SK-N-SH treated with all-trans-retinoic acid at 6 μM for 48 hours (cell line): ENCODE measurements at places on chromosomes 11 and 22.
A peak's percentile ranks its signal among the peaks of the same experiment; 100 is the strongest.

GRCh38 chr11:15163136-15163535 lies 48.4 kb downstream of the INSC start:
- ATAC-seq, result no peak

DNA sequence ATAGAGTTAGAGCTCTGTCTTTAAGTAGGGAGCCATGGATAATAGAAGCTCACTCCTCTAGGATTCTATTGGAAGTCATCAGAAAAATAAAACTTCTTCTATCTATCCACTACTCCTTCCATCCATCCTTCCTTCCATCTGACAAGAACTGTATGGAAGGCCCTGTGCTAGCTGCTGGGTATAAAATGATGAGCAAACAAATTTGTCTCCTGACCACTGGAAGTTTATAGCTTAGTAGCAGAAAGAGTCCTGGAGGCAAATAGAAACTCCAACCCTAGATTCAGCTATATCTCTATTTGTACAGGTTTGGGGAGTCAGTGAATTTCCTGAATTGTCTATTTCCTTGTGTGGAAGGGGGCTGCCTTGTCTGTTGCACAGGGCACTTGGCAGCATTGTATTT lies 136.6 kb downstream of the ME3 start:
- ATAC-seq, result no peak

DNA sequence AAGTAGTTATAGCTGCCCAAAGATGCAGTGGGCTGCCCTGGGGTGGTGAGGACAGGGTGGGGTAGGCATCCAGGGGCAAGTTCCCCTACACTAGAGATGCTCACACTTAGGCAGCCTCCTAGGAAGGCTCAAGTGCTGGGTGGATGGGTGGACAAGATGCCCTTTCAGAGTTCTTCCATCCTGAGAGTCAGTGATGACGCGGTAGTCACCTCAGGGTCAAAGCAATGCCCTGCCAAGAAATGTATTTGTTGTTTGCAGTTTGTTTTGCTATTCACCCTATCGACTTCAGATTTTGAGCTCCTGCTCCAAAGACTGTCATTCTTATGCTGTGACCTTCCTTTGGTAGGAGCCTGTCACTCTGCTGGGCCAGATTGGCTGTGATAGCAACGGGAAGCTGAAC lies 18.9 kb downstream of the POLA2 start:
- ATAC-seq, result no peak

GRCh38 chr11:67504950-67505581 lies at the start of gene PITPNM1:
PITPNM1 (minus strand) TSS chr11:67505363; CDS start chr11:67504180, 1,183 bp downstream.
- peak; percentile 7 for ATAC-seq

DNA sequence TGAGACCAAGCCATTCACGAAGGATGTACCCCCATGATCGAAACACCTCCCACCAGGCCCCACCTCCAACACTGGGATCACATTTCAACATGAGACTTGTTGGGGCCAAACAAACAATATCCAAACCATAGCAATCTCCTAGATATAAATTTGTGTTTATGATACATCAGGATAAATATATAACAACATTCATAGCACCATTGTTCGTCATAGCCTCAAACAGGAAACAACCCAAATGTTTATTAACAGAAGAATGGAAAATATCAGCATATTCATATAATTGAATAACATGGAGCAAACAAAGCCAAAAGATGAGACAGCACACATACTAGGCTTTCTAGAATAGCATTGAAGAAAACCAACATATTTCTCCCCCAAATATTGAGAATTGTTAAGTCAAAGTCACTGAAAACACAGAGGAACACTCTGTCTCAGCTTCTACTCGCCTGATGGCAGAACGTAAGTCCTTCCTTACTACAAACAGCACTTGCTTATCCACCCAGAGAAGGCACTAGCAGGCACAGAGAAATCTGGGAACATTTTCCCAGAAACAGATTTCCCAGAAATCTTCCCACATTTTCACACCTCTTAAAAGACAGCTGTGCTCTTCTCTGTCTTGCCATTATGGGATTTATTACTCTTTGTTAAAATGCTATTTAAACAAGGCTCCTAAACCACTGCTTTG lies 8.1 kb upstream of the GDPD4 start:
- no peak for ATAC-seq

GRCh38 chr11:73393011-73393380 lies 16.8 kb downstream of the RELT start:
- no peak; the same call in 2 of the 3 replicates for ATAC-seq

DNA sequence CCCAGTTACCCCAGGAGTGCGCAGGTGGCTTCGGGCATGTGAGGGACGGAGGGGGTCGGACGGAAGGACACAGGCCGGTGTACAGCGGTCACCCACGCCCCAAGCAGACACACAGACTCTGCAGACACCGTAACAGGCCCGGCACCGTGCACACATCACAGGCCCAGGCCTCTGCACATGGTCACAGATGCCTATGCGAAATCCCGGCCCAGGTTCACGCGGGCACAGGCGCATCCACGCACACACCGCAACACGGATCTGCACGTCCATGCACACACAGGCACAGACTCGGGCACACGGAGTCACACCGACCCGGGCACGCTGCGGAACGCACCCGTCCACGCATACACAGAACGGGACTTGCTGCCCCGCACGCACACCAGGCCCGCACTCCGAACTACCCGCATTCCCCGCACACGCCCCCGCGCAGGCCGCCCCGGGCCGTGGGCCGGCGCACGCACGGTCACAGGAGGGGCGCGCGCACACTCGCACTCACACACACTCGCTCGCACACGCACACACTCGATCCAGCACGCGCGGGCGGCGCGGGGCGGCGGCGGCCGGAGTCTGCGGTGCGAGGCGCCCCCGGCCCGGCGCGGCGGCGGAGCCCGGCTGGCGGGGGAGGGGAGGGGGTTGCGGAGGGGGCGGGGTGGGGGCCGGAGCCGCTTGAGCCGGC lies at the start of gene MGAT3:
Gene MGAT3 (plus strand): TSS at position 491 of the 676 bp plus-strand sequence. CDS start 30,336 bp downstream, outside the sequence.
- ATAC-seq, result no peak

- ATAC-seq, result no peak
Observed at GRCh38 chr11:38332046-38332445, 1734.0 kb upstream of the RAG2 start.

DNA sequence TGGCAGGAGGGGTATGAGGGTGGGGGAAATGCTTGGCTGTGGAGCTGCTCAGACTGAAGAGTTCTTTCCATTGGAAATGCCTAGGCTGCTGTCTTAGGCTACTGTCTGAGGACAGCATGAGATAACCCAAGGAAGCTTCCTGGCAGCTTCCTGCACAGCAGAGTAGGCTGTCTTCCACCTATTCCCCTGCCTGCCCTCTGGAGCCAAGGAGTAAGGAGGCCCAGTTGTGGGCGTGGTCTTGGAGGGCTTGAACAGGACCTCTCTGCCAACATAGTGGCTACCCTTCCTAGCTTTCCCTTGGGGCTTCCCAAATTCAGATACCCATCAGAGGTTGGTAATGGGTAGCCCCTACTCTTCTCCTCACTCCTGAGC lies 25.9 kb downstream of the PHLDB1 start:
- peak; percentile 8 for ATAC-seq

GRCh38 chr11:65595131-65595530 lies 469 bp downstream of the KCNK7 start:
- ATAC-seq, result peak; percentile 2; the same call in 2 of the 3 replicates

- ATAC-seq, result peak; percentile 61; the same call in 2 of the 3 replicates
Observed at GRCh38 chr11:82229341-82229740, 504.3 kb downstream of the FAM181B start.

GRCh38 chr11:78067704-78068103 lies 4.0 kb downstream of the THRSP start:
- ATAC-seq, result no peak

DNA sequence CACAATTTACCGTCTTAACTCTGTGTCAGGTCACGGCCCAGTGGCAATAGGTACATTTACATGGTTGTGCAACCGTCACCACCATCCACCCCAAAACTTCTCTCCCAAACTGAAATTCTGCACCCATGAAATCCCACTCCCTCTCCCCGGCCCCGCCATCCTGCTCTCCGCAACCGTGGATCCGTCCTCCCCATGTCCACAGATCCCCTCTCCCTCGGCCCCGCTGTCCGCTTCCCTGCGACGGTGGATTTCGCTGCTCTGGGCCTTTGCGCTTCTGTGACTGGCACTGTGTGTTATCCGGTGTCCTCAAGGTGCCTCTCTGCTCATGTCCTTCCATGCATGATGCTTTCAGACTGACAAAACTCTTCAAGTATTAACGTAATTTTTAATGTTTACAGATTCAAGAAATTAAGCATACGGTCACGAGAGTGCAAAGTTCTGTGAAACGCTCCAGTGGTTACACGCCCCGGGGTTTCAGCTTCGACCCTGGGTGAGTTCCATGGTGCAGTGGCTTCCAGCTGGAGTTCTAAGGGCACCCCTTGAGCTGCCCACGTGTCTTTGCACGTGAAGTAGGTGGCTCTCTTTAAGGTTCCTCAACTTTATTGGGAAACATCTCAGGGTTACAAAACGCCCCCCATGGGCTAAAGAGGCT lies 76.4 kb downstream of the KCNQ1 start:
- no peak for ATAC-seq

GRCh38 chr11:12581923-12582322 lies 92.3 kb upstream of the TEAD1 start:
- ATAC-seq, result peak; percentile 97

GRCh38 chr22:23069502-23070357 lies 589 bp upstream of the GNAZ start:
- ATAC-seq, result peak; percentile 97

- no peak for ATAC-seq
Observed at GRCh38 chr11:2990617-2991451, 1.3 kb downstream of the NAP1L4 start.

GRCh38 chr11:65557280-65558001 lies 718 bp downstream of the LTBP3 start:
- ATAC-seq, result no peak

DNA sequence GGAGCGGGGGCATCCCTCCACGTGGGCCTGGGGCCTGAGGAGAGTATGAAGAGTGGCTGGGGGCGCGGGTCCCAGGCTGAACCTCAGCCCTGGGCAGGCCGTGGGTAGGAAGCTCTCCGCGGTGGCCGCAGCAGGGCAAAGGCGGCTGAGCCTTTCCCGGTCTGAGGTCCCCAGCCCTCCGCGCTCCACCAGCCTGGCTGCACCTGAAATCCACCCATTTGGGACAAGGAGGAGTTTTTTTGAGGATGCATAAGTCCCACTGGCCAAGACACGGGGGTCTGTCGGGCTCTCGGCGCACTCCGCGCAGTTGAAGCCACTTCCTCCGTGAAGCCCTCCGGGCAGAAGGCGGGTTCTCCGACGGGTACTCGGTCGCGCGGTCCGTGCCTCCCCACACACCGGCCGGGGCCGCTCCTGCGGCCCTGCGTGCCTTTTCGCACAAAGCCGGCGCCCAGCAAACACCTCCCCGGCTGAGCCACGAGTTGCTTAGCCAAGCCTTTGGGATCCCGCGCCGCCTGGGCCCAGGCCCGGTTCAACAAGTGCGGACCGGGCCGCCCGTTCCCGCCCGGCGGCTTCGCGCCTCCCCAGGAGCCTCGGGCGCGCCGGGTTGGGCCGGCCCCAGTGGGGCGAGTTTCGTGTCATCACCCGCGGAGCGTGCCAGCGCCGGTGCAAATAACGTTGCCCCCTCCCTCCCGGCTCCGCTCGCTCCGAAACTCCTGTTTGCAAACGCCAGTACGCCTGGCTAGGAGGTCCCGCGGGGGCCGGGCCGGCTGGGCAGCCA lies 666 bp upstream of the OVOL1 start:
- no peak for ATAC-seq

- no peak for ATAC-seq
Observed at GRCh38 chr22:21826204-21826603, 41.2 kb downstream of the MAPK1 start.

GRCh38 chr22:20102203-20102780 lies 13.6 kb upstream of the RANBP1 start:
- ATAC-seq, result no peak

- ATAC-seq, result peak; percentile 81
Observed at GRCh38 chr11:14643697-14644225, at the start of gene PDE3B. PDE3B (plus strand) TSS chr11:14643804; CDS start chr11:14644076, 272 bp downstream.

GRCh38 chr11:110425751-110426545 lies 3.8 kb upstream of the FDX1 start:
- no peak for ATAC-seq

DNA sequence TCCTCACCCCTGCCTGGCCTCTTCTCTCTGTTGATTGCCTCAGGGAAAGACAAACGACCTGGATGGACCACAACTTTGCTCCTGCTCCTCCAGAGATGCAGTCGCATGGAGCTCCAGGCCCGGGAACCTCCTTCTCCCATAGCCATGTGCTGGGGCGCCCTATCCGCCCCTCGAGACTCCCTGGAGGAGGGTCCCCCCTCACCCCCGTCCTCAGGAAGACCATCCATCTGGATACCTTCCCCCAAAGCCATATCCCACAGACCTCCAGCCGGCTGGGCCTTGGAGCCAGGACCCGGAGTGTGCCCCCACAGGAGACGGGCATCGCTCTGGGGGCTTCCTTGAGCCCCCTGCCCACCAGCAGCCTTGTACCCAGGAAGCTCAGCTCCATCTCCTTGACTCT lies 2.2 kb downstream of the SEPTIN3 start:
- ATAC-seq, result no peak

- no peak for ATAC-seq
Observed at GRCh38 chr11:8658321-8659057, 24.0 kb downstream of the TRIM66 start.

- no peak for ATAC-seq
Observed at GRCh38 chr11:63444160-63444559, 46.8 kb downstream of the PLAAT5 start.

GRCh38 chr22:46851311-46851710 lies 88.9 kb downstream of the TBC1D22A start:
- no peak for ATAC-seq

GRCh38 chr22:32874385-32874784 lies 72.9 kb downstream of the TIMP3 start:
- ATAC-seq, result no peak

DNA sequence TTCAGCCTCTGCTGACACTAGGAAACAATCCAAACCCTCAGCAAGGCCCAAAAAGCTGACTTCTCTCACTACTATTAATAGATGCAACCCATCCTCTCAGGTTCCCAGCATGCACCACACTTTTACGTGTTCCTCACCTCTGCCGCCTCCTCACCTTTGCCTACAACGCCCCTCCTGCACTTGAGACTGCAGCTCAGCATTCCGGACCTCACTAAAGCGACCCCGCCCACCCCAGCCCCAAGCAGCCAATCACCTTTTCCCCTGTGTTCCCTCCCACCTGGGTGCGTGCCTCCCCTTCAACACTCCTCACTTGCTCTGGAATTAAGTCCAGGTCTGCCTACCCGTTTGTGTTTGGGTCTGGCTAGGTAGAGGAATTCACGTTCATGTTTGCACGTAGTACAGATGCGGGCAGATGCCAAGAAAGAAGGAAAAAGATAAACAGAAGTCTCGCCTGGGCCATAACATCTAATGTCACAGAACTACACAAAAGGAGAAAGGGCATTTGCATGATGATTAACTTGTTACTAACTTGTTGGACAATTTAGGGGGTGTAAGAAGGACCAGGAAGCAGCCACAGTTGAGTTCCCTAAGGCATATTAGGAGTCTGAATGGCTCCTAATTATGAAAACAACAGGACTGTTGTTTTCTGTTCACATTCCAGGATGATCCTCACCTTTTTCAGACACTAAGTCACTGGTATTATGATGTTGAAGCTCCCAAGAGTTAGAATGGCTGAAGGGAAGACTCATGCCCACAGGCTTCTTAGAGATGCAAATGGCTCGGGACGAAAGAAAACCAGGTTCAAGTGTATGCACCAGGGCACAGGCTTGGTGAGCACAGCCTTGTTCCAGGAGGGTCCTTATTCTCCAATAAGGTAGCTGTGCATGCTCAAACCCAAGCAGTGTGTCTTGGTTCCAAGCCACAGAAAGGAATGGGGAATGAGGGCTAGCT lies 102.2 kb downstream of the MICAL3 start:
- ATAC-seq, result no peak
